B cell (primary cell): ENCODE measurements at places on chromosomes 1 and 21. TPM values are rescaled to one million over a fixed set of nuclear protein-coding genes. Genes with fewer than 3 reads are reported as not detected.

GRCh38 chr1:22709891-22710700 lies 543 bp upstream of the EPHB2 start:
- no peak overlapping the region for H3K4me3 ChIP-seq
- no peaks in the 10 kb centered on the region for H3K36me3 ChIP-seq
- peaks cover 16% of the 10 kb centered on the region for H3K4me1 ChIP-seq
- H3K27ac ChIP-seq = no peak overlapping the region

DNA sequence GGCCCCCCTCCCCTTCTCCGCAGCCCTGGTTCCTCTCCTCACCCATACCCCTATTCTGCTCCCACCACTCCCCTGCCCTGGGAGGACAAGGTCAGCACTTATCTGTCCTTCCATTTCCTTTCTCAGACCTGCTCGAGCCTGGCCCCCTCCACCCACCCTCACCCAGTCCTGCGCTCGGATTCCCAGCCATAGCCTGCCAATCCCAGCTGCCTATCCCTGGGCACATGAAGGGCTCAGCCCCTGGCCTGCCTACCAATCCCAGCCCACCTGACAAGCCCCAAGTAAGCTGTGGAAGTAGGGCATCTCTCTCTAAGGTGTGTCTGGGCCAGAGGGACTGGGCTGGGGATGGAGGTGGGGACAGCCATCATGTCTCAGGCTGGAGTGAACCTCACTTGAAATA lies 5.4 kb downstream of the BLACAT1 start:
- no peak for DNase-seq
- peaks cover 11% of the 10 kb centered on the region for H3K4me1 ChIP-seq
- H3K27me3 ChIP-seq = peaks cover 63% of the 10 kb centered on the region
- H3K27ac ChIP-seq = no peak overlapping the region

DNA sequence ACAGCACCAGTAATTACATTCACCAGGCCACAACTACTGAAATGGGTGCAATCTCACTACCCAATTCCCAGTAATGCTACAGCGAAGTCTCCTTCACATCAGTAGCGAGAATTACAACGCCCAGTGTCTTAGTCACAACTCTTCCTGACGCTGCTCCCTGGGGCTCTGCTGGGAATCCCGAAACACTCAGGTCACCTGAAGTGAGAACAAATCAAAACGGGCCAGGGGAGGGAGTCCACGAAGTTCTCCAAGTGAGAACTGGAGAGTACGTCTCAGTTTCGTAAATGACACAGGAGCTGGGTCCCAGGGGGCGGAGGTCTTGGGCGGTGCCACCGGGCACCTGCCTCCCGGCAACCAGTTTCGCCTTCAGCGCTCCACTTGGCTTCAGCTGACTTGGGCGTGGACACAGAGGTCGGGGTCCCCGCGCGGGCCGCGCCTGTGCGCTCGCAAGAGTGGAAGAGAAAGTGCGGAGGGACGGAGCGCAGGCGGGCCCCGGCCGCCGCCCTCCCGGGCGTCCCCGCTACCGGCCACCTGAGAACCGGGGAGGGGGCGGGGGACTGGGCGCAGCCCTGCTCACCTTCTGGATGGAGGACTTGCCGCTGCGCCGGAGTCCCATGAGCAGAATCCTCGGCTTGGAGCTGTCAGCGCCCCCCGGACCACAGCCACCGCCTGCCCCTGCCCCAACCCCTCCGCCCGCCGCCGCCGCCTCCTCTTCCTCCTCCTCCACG lies 575 bp downstream of the RRAGC start:
- peak overlapping the region; percentile 82 for H3K27ac ChIP-seq
- peak overlapping the region; percentile 66 for H3K4me3 ChIP-seq
- H3K36me3 ChIP-seq = peaks cover 29% of the 10 kb centered on the region
- no peaks in the 10 kb centered on the region for H3K27me3 ChIP-seq
- peak; percentile 90 for DNase-seq
- peaks cover 22% of the 10 kb centered on the region for H3K4me1 ChIP-seq

NEGR1 gene
- not detected in 2 replicates for total RNA-seq

CHIA gene
- not detected in 2 replicates for total RNA-seq
